Breast epithelium (tissue), 4 donors: ENCODE measurements at places on chromosomes 1 and 21. TPM values are rescaled to one million over a fixed set of nuclear protein-coding genes. Genes with fewer than 3 reads are reported as not detected.

DNA sequence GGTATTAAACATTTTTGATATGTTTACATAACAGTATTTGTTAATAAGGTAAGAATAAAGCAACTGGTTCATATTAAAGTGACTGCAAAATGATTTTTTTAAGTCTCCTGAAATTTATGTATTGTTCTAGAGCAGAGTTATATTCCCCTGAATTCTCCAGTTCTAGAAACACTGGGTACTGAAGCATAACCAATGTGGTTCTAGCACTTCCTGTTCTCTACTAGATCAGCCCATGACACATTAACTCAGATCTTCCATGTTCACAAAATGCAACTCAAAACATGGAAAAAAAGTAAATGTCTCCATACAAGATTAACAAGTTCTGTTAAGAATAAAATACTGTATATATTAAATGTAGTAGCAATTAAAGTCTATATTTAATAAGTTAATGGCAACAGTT is 3.9 kb downstream of the NEGR1 start:
- no peaks in the 10 kb centered on the region for H3K27me3 ChIP-seq
- no peak overlapping the region for H3K4me3 ChIP-seq
- no peaks in the 10 kb centered on the region for H3K36me3 ChIP-seq
- H3K27ac ChIP-seq: no peak overlapping the region
- no peaks in the 10 kb centered on the region for H3K4me1 ChIP-seq

- no peaks in the 10 kb centered on the region for H3K4me1 ChIP-seq
Measured at GRCh38 chr1:181588631-181589030, 105.3 kb downstream of the CACNA1E start.

- H3K4me1 ChIP-seq: peaks cover 16% of the 10 kb centered on the region
- H3K27ac ChIP-seq: peak overlapping the region; percentile 87
- no peaks in the 10 kb centered on the region for H3K36me3 ChIP-seq
- no peak for DNase-seq
- no peaks in the 10 kb centered on the region for H3K27me3 ChIP-seq
Measured at GRCh38 chr21:26115305-26115704, 55.3 kb downstream of the APP start.

DNA sequence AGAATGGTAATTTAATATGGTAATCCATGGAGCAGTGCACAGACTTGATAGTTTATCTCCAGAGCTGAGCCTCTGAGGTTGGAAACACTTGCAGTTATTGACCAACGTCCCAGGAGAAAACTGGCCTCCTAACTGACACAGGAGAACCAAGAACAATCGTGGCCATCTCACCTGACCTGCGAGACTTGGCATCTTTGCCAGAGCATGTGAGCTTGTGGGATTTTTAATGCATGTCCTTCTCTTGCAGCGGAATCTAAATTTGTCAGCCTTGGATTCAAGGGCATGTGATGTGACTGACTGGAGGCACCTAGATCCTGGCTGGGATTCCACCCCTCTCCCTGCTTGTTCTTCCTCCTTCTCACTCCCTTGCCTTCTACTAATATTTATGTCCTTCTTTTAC is 27.8 kb upstream of the SLC26A9 start:
- H3K4me1 ChIP-seq: no peaks in the 10 kb centered on the region
- no peak overlapping the region for H3K4me3 ChIP-seq
- no peaks in the 10 kb centered on the region for H3K36me3 ChIP-seq
- DNase-seq: no peak
- no peaks in the 10 kb centered on the region for H3K27me3 ChIP-seq

GCSAML gene
- total RNA-seq: 0.15 TPM

FCRL2 gene
- total RNA-seq: 0.66 TPM

- no peaks in the 10 kb centered on the region for H3K27me3 ChIP-seq
- no peaks in the 10 kb centered on the region for H3K36me3 ChIP-seq
- peak; percentile 47 for DNase-seq
- no peaks in the 10 kb centered on the region for H3K4me1 ChIP-seq
Measured at GRCh38 chr1:3016641-3017439, 4.4 kb upstream of the ACTRT2 start.

DNA sequence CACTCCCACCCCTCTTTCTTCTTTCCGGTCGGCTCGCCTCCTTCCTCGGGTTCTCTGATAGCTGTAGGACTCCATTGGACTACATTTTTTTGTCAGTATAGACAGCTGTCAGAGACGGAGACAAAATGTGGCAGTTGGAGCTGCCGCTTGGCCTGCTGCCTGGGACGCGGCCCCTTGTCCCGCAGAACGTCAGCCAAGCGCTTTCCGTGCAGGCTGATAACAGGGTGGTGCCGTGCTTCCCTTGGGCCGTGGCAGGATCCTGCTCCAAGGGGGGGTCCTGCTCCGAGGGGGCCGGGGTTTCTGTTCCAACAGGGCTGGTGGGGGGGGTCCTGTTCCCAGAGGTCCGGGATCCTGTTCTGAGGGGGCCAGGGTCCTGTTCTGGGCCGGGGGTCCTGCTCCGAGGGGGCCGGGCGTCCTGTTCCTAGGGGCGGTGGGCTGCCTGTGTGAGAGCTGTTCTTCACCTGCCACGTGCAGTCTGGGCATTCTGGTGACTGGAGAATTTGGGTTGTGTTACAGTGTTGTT is 4.9 kb downstream of the SKI start:
- H3K27ac ChIP-seq: peak overlapping the region; percentile 96
- peak overlapping the region; percentile 80 for H3K4me3 ChIP-seq
- no peak for DNase-seq
- H3K27me3 ChIP-seq: no peaks in the 10 kb centered on the region

DNA sequence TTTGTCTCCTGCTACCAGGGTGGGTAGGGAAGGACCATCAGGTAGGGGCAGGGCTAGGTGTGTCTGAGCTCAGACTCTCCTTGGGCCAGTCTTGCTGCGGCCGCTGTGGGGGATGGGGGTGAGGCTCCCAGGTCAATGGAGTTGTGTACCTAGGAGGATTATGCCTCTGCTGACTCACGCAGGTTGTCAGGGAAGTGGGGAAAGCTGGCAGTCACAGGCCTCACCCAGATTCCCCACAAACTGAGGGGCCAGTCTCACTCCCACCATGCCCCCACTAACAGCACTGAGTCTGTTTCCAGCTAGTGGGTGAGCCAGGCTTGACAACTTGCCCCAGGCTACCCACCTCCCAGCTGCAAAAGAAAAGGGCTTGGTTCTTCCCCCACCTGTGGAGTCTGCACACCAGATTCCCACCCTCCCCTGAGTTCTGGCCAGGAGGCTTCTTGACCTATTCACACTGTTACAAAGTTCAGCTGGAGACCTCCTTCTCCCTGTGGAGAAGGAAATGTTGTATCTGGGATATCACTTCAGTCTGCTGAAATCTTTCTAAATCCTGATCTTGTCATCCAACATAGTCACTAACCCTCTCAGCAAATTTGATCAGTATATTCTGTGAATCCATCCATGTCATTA is 69.2 kb upstream of the GJA8 start:
- no peaks in the 10 kb centered on the region for H3K36me3 ChIP-seq
- H3K27ac ChIP-seq: no peak overlapping the region
- H3K4me3 ChIP-seq: no peak overlapping the region
- no peak for DNase-seq
- no peaks in the 10 kb centered on the region for H3K27me3 ChIP-seq
- H3K4me1 ChIP-seq: no peaks in the 10 kb centered on the region

G0S2 gene
- total RNA-seq: 636 TPM

DNA sequence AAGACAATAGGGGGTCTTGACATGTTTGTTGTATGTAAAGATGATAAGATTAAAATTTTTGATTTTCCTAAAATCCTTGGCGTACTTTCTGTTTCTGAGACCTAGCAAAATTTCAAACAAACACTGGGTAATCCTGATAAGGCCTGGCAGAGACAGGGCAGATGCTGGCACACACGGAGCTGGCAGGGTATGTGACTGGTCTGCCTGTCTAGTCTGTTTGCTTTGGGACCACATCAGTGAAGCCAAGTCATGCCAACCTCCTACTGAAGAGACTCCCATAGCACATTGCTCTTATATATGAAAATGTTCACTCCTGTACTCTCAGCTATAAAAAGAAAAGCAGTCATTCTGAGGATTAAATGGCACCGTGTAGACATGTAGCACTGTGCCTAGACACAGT is 14.1 kb downstream of the TOR3A start:
- DNase-seq: no peak
- no peaks in the 10 kb centered on the region for H3K27me3 ChIP-seq
- H3K4me1 ChIP-seq: no peaks in the 10 kb centered on the region
- no peak overlapping the region for H3K4me3 ChIP-seq
- H3K27ac ChIP-seq: no peak overlapping the region
- H3K36me3 ChIP-seq: no peaks in the 10 kb centered on the region

- H3K27ac ChIP-seq: no peak overlapping the region
- H3K4me1 ChIP-seq: no peaks in the 10 kb centered on the region
- DNase-seq: no peak
- no peak overlapping the region for H3K4me3 ChIP-seq
- H3K36me3 ChIP-seq: no peaks in the 10 kb centered on the region
Measured at GRCh38 chr1:209659909-209660308, 7.7 kb upstream of the LAMB3 start.

DNA sequence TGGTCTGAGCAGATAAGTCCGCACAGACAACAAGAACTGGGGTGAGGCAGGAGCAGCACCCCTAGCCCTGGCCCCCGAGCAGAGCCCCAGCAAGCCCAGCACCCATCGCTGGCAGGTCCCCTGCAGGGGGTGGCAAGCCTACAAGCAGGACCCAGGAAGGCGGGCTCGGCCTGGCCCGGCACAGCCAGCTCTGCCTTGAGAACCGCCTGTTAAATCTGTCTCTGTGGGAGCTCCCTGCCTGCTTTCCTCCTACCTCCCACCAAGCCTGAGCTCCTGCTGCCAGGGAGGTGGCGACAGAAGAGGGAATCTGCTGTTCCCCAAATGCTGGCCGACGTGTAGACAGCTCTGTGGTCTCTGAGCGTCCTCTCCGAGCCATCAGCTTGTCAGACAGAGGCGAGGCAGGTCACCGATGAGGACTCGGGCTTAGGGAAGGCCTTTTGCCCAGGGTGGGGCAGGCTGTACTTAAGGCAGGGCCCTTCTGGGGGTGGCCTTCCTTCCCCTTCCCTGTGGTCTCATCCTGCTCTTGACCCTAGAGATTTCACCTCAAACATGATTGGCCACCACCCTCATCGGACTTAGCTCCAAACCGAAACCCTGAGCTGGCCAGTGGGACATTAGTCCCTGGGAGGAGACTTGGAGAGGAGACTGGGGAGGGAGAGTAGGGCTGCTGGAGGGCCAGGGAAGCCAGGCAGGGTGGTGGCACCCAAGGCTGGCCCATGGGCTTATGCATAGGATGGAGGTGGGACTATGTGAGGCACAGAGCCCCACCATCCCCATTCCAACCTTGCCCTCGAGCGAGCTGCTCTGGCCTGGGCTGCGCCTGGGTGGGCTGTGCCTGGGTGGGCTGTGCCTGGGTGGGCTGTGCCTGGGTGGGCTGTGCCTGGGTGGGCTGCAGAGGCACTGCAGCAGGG is 7.7 kb downstream of the SELENON start:
- no peak for DNase-seq
- H3K27me3 ChIP-seq: no peaks in the 10 kb centered on the region
- H3K36me3 ChIP-seq: no peaks in the 10 kb centered on the region
- H3K4me3 ChIP-seq: no peak overlapping the region
- H3K27ac ChIP-seq: peak overlapping the region; percentile 25

HTR6 gene
- not detected for total RNA-seq

KCND3 gene
- 10.2 TPM for total RNA-seq

ADAM30 gene
- not detected for total RNA-seq

DNA sequence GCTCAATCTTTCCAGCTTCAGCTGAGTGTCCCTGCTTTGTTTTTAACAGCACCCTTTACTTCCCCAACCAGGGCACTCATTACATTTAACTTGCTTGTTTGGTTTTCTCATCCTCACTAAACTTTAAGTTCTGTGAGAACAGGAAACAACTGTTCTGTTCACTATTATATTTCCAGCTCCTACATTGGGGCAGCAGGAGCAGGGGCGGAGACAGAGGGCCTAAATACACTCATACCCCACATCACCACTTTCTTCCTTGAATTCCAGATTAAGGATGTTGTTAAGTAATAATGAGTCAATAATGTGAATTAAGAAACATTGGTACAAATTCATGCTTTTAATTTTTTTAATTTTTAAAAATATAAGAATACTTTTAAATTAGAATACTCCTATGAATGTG is 6.0 kb downstream of the DRAM2 start:
- no peak for DNase-seq
- H3K4me3 ChIP-seq: no peak overlapping the region
- H3K27me3 ChIP-seq: no peaks in the 10 kb centered on the region
- no peaks in the 10 kb centered on the region for H3K36me3 ChIP-seq
- no peak overlapping the region for H3K27ac ChIP-seq

DNA sequence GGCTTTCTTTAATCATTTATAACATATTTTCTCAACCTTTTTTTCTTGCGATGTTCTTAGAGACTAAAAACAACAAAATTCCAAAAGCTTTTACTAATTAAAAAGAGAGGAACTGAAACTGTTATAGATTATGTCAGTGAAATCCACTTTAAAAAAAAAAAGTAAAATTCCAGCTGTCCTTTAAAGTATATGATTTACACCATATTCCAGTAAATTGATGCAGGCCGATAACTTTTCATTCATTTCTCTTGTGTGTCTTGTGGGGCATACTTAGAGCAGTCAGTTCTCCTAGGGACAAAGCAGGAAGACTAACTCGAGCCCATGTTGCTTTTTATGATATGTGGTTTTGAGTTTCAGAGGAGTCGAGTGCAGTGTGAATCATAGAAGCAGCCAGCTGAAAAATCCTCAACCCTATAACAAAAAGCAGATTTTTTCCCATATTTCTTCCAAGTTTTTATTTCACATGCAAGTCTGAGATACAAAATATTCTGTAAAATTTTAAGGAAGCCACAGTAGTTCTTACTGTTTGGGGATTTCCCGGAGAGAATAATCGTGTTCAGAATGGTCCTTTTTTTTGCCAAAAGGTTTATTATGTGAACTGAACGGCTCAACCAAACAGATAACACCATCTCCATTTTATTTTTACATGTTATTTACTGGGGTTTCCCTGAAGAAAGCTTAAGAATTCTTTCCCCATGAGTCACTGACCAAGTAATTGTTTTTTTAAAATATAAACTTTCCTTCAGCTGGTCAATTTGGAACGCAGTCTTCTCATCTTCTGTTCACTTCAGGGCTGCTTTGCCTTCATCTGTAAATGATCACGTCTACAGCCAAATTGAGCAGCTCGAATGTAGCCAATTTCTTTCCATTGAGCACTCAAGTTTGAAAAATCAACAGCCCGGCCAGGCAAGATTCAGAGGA is 77.0 kb upstream of the C1orf105 start:
- no peak overlapping the region for H3K4me3 ChIP-seq
- H3K27me3 ChIP-seq: no peaks in the 10 kb centered on the region
- peak overlapping the region; percentile 65 for H3K27ac ChIP-seq
- no peaks in the 10 kb centered on the region for H3K36me3 ChIP-seq
- no peak for DNase-seq

SPRR1B gene
- total RNA-seq: not detected
